Daoy (cell line): ENCODE measurements at places on chromosomes 6 and 20. TPM values are rescaled to one million over a fixed set of nuclear protein-coding genes. Genes with fewer than 3 reads are reported as not detected.

DNA sequence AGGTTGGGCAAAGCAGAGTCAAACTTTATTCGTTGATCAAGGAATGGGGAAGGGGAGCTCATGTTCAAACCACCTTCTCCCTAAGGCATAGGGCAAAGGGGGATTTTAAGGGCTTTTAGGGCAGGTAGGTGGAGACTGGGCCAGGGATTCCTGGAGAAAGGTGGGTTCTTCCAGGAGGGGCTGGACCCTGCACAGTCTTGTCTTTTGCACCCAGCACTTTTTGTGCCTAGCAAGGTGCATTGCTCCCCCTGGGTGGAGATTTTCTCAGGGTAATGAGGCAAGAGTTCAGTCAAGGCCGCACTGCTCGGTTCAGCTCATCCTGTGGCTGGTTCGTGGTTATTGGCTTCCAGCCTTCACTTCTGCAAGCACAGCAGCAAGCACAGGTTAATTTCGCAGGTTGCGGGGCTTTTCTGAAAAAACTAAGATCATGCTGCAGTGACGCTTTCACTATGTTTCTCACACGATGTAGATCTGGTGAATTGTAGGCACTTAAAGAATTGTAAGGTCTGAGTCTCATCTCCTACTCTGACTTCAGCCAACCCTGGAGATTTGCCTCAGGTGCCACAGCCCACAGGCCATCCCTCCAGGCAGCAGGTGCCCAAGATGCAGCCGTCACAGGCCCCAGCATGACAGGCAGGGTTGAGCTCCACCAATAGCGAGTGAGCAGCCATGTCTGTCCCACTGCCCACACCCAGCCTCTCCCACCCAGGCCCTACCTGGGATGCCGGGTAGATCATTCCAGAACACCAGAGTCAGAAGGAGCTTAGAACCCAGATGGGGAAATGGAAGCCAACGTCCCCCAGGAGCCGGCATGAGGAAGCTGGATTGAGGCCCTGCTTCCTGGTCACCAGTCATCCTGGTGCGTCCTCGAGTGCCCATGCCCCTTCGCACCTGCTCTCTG, 37.1 kb downstream of the SUN5 start:
- DNase-seq, result no peak

GRCh38 chr20:19019734-19020364, 192.6 kb upstream of the SLC24A3 start:
- no peak for DNase-seq

DNA sequence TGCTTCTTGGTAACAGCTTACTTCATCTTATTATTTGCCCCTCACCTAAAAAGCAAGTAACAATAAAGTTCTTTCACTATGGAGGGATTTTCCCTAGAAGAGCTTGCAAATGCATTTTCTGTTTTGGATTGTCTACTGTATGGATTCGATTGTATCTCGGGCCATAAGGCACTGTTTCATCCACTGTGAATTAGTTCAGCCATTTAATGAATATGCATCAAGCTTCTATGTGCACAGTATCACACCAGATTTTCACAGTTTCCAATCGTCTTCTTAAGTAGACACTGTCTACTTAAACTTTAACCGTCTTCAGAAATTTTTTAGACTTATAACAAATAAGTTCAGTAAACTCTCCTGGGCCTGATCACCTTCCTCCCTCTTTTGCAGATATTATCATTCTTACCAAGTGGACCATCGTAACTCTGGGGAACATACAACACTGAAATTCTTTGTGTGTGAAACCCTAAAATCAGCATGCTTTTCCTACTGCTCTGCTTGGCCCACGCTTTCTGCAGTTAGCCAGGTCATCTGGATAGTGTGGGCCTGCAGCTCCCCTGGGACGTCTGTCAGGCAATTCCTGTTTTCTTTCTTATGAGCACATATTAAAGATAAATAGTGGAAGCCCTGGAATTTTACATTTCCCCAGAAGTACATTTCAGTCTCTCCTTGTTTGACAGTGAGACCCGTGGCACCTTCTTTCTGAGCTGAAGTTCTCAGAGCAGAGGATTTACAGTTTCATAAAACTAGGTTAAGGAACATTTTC, 136.5 kb upstream of the PDE10A start:
- DNase-seq, result no peak

DNA sequence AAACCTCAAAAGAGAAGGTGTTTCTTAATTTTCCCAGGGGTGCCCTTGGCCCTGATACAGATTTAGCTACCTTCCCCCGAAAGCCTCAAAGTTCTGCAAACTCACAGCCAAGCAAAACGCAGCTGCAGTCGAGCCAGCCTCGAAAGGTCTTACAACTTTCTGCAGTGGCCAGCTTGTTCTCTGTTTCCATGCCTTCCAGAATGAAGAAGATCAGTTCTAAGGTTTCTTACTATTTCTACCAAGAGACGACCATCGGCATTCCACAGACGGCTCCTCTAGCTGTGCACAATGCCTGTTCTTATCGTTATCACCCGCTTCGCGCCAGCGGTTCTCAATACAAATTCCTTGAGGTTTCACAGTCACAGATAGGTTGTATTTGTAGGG, 28.5 kb upstream of the CCR6 start:
- DNase-seq, result peak; percentile 9

- no peak for DNase-seq
Measured at GRCh38 chr6:43867996-43868395, 98.0 kb downstream of the VEGFA start.

MAVS gene
- total RNA-seq, result 9.6 and 11.5 TPM in 2 replicates

GRCh38 chr6:10331334-10331968, 83.4 kb downstream of the TFAP2A start:
- no peak for DNase-seq

DNA sequence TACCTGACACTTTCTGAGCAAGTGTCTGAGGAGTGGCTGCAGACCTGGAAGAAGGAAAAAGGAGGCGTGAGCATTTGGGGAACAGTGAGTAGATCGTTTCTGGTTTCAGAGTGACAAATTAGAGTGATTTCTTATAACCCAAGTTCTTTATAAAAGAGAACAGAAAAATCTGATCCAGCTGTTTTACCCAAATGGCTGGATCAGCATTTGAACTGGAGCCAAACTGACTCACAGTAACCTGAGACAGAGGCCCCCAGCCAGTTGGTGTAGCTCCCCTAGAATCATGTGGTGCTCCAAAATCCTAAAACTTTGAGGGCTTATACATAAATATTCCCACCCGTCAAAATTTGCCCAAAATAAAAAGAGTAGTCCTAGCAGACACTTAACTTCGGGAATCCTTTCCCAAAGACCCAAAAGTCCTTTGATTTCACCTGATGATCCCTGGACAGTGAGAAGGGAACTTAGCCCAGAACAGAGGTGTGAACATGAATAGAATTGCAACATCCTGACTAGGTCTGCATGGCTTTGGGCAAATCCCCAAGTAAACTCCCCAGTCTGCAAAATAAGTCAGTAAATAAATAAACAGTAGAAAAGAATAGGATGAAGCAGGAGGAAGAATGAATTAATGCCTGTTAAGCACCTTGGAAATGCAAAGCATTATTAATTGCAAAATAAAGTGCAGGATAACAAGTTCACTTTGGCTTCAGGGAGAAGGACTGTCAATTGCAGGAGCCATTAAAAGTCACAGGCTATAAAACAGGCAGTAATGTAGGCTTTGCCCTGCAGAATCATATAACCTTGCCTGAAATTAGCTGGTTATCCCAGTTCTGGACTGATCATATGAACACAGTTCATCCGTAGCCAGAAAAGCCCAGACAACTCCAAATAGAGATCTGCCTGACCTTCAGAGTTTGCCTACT, 262.0 kb upstream of the JARID2 start:
- DNase-seq, result peak; percentile 41

GRCh38 chr20:46388937-46389336, 17.5 kb downstream of the ELMO2 start:
- DNase-seq, result no peak

DNA sequence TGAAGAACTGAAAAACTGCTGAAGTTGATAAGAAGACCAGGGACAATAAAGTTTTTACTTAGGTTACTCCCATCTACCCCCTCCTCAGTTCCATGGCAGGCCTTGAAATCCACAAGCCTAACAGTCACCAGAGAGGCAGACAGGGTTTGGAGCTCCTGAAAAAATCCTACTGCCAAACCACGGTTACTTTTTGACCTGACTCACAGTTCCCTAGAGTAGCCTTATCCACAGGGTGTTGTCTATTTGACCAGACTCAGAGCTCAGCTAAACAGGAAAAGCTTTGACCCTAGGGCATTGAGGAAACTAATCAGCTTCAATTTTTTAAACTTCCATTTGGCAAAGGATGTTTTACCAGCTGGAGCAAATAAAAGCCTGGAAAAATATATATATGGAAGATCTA, 257.7 kb upstream of the NT5E start:
- no peak for DNase-seq

GRCh38 chr6:28277746-28278145, 3.6 kb upstream of the PGBD1 start:
- no peak for DNase-seq

DDO gene
- total RNA-seq, result 1.2 and 1.9 TPM in 2 replicates

- DNase-seq, result no peak
Measured at GRCh38 chr6:110545081-110545872, 68.9 kb upstream of the SLC22A16 start.

BYSL gene
- 35.4 and 42.4 TPM in 2 replicates for total RNA-seq

- DNase-seq, result no peak
Measured at GRCh38 chr6:63862486-63863198, 227.0 kb downstream of the PHF3 start.
